ENCODE measurements at places on chromosomes 1 and 21.

DNA sequence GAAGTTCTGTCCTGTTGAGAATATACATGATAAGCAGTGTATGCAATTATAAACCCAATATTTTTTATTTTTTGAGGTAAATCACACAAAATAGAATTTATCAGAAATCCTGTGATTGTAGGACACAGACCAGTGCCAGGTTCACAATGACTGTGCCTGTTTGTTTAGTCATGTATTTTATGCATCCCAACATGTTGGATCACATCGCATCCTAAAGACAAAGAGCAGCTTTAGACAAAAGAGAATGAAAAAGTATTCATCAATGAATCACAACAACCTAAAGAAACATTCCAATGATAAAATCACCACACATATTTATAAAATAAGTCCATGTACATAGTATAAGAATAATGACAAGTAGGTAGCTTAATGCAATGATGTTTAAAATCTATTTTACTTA, 53.2 kb upstream of the LRRC8D start:
- no peak for DNase-seq

- DNase-seq, result no peak
Measured at GRCh38 chr1:226751703-226752102, 12.6 kb upstream of the ITPKB start.

DNA sequence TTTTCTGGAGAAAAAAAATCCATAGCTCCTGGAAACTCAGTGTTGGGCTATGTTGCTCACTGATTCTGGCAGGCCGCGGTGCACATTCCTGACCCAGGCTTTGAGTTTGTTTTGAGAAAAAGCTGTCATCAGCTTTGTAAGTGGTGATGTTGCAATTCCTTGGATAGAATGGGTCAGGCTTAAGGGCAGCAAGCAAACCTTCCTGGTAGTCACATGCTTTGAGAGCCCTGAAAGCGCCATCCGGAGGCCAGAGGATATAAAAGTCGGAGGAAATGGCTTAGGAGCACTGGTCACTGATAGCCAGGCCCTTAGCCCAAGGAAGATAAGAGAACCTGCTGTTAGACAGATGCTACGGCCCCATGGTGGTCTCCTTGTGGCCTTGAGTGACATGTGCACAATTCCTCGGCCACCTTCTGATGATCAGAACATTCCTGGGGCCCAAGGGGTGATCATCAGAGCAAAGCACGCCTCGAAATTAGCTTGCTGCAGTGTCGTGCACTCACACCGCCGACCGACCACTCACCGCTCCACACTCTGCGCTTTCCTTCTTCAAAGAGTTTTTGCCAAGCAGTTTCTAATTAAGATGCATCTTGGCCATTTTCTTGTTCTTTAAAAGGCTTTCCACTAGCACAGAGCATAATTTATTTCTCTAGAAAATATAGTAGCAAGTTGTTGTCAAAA, 78.6 kb downstream of the MAN1C1 start:
- DNase-seq, result no peak

DNA sequence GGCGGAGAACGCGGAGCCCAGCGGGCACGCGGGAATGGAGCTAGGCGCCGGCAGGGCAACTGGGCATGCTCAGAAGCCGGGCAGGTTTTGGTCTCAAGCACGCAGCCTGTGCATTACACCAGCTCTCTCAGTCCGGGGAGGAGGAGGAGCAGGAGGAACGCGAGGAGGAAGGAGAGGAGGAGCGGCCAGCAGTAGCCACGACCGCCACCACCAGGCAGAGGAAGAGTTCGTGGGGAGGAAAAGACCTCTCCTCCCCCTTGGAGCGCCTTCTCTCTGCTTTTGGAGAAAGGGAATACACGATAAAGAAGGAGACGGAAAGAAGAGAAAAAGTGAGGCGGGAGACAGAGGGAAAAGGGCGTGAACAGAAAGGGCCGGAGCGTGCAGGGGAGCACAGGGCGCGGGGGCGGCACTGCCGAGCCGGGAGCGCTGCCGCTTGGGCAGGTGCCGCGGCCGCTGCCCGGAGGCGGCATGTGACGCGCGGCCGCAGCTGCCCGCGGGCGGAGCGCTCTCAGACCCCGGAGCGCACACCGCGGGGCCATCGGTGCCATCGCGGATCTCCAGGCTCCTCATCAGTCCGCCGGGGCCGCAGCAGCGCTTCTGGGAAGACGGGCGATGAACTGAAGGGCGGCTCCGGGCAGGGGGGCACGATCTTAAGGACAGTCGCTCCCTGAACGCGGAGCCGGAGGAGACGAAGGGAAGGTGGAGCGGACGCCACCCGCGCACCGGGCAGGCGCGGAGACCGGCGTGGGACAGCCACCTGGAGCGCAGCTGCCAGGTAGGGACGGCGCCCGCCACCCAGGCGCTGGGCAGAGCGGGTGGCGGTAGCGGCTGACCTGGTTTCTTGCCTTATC, at the start of gene CHRM3:
CHRM3 (plus strand) TSS at position 116 of the 851 bp plus-strand sequence. CDS start 520,884 bp downstream, outside the sequence.
- peak; percentile 65 for DNase-seq

DNA sequence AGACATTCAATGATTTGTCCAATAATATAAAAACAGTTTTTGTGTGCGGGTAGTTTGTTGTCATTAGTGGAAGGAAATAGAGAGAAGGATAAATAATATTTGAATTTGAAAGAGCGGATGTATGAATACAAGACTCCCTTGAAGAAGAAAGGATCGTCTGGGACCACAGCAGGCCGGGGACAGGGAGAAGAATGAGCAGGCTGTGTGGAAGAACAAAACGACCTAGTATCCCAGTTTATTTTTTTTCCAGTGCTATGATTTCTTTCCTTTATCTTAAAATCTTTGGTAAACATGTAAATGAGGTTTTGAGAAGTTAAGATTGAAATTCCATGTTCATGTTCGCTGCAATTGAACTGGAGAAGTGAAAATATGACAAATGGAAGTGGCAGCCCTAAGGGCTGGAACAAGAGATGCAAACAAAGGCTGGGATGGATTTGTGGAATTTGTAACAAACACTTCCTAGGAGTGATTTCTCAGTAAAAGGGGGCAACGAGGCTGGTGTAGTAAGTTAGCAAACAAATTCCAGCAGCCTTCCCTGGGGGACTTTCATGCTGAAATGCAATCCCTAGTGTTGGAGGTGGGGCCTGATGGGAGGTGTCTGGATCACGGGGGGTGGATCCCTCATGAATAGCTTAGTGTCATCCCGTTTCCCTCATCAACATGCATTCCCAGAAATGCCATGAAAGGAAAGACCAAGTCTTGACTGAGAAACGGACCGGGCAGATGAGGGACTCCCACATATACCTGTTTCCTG, 10.2 kb upstream of the IFI16 start:
- no peak for DNase-seq

GRCh38 chr1:117512728-117513321, 93.0 kb upstream of the TENT5C start:
- DNase-seq, result peak; percentile 1

DNA sequence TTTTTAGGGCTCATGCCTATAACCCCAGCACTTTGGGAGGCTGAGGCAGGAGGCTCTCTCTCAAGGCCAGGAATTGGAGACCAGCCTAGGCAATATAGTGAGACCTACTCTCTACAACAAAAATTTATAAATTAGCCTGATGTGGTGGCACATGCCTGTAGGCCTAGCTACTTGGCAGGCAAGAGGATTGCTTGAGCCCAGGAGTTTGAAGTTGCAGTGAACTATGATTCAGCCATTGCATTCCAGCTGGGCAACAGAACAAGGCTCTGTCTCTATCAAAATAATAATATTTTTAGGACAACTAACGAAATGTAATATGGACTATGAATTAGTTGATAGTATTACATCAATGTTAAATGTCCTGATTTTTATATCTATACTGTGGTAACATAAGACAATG, 68.8 kb upstream of the ARID1A start:
- no peak for DNase-seq

DNA sequence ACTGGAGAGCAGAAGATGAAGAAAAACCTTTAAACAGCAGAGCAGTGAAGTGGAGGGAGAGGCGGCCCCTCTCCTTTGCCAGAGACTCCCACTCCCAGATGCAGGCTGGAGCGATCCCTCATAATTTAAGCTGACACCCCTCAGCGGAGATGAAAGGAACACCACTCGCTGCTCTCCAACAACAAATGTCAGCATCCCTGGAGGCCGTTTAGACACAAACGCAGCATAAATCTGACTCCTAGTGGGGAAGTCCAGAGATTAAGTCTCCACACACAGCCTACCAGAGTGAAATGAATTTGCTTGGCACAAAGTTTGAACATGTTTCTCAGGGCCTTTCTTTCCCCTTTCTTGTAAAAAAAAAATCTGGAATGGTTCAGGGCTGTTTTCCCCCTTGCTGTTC, 137.8 kb downstream of the LMX1A start:
- no peak for DNase-seq

DNA sequence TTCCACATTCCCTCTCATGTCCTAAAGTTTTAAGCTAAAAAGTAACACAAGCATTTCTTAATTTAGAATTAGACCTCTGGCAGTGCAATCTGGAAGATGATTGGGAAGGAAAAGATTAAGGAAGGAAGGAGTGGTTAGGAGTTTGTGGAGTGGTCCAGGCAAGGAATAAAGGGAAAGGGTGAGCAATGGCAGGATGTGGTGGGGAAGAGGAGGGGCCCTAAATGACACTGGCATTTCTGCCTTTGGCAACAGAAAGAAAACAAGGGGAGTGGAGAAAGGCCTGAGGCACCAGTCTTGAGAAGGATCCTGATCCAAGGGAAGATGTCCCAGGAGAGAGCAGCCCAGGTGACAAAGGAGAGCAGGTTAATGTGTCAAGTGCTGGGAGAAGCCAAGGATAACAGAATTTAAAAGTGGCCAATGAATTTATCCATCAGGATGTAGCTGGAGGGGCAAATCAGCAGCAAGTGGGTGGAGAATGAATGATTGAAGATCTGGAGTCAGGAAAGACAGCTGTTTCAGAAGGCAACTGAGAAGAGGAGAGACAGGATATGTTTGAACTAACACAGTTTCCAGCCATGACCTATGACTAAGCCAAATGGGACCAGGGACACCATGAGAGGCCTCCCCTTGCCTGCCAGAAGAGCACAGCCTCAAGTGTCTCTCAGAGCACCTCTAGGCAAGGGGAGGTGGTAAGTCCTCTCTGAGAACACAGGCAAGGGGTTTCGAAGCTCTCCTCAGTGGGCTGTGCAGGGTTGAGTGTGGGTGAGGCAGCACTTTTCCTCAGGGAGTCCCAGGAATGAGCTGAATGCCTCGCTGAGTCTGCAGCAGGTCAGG, 20.9 kb upstream of the LY9 start:
- no peak for DNase-seq

- no peak for DNase-seq
Measured at GRCh38 chr1:10864776-10865175, 68.3 kb upstream of the CASZ1 start.

GRCh38 chr1:174700775-174701174, 253.0 kb downstream of the GPR52 start:
- no peak for DNase-seq

GRCh38 chr1:173043253-173043652, 7.5 kb downstream of the TNFSF18 start:
- no peak for DNase-seq

- no peak for DNase-seq
Measured at GRCh38 chr1:59803458-59804038, 11.2 kb upstream of the HOOK1 start.

DNA sequence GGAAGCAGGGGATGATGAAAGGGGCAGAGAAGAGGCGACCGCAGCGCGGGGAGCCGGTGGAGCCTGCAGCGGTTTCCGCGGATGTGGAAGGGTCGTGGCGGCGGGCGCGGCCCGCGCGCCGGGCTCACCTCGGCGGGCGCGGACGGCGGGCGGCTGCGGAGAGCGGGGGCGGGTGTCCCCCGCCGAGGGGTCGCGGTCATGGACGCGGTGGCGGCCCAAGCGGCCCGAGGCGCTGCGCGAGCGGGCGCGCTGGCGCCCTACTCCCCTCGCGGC, 572 bp downstream of the LPGAT1 start:
- peak; percentile 58 for DNase-seq
